ENCODE measurements at places on chromosomes 1 and 21. TPM values are rescaled to one million over a fixed set of nuclear protein-coding genes. Genes with fewer than 3 reads are reported as not detected.

The ZFP69B gene
- polyA plus RNA-seq, result 0.45 TPM

The C21orf58 gene
- polyA plus RNA-seq, result 0.61 TPM

The ANKRD35 gene
- polyA plus RNA-seq, result 1.6 TPM

The ANGPTL1 gene
- 5.5 TPM for polyA plus RNA-seq

The JAM2 gene
- polyA plus RNA-seq, result 2.0 TPM

The GBP5 gene
- 0.78 TPM for polyA plus RNA-seq

The NUCKS1 gene
- 36.4 TPM for polyA plus RNA-seq

The NCMAP gene
- 0.31 TPM for polyA plus RNA-seq

The FOXO6 gene
- not detected for polyA plus RNA-seq

The S100A7A gene
- polyA plus RNA-seq, result not detected

The SLC22A15 gene
- polyA plus RNA-seq, result 0.12 TPM

The PLA2G2C gene
- polyA plus RNA-seq, result not detected

The TMPRSS15 gene
- not detected for polyA plus RNA-seq

The SLC6A9 gene
- polyA plus RNA-seq, result 6.1 TPM

The KCNQ4 gene
- 0.20 TPM for polyA plus RNA-seq

The COL6A2 gene
- polyA plus RNA-seq, result 80.8 TPM

The PALMD gene
- polyA plus RNA-seq, result 9.7 TPM

The RIPK4 gene
- 4.7 TPM for polyA plus RNA-seq

The GJC2 gene
- polyA plus RNA-seq, result 0.10 TPM

The CELA3B gene
- not detected for polyA plus RNA-seq

The CXADR gene
- polyA plus RNA-seq, result 26.3 TPM

The NTMT2 gene
- polyA plus RNA-seq, result not detected

The TMEM54 gene
- 10.9 TPM for polyA plus RNA-seq

The GABRD gene
- not detected for polyA plus RNA-seq

The CHML gene
- 1.0 TPM for polyA plus RNA-seq

The ERICH3 gene
- polyA plus RNA-seq, result 0.04 TPM

The GMEB1 gene
- polyA plus RNA-seq, result 1.8 TPM

The WDR4 gene
- 4.6 TPM for polyA plus RNA-seq

The LCE2A gene
- not detected for polyA plus RNA-seq

The CNTN2 gene
- 0.17 TPM for polyA plus RNA-seq

The KIF14 gene
- 0.13 TPM for polyA plus RNA-seq

The RNU1-2 gene
- polyA plus RNA-seq, result not detected

The KCNE2 gene
- polyA plus RNA-seq, result 0.57 TPM

The FCRL4 gene
- polyA plus RNA-seq, result not detected

The RGS8 gene
- polyA plus RNA-seq, result not detected

The WNT2B gene
- 0.33 TPM for polyA plus RNA-seq
